HT-29 (cell line): ENCODE measurements at places on chromosomes 5 and 9.

- no peak for DNase-seq
Observed at GRCh38 chr5:65938256-65938655, 11.9 kb downstream of the ERBIN start.

DNA sequence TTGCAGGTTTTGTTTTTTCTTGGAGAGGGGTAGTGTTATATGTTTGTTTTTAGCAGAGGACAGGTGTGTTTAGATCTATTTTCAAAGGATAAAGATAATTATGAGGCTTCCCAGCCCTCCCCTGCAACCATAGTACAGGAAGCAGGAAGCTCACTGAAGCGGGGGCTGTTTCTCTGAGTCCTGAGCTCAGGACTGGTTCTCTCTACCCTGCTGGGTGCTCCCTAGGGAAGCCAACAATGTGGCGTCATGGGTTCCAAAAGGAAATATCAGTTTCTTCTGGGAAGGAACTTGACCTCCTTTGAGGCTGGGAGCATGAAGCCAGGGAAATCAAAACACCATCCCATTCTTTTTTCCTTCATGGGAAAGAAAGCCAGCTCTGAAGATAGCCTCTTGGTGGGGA lies 62.2 kb downstream of the RAD23B start:
- DNase-seq: no peak

DNA sequence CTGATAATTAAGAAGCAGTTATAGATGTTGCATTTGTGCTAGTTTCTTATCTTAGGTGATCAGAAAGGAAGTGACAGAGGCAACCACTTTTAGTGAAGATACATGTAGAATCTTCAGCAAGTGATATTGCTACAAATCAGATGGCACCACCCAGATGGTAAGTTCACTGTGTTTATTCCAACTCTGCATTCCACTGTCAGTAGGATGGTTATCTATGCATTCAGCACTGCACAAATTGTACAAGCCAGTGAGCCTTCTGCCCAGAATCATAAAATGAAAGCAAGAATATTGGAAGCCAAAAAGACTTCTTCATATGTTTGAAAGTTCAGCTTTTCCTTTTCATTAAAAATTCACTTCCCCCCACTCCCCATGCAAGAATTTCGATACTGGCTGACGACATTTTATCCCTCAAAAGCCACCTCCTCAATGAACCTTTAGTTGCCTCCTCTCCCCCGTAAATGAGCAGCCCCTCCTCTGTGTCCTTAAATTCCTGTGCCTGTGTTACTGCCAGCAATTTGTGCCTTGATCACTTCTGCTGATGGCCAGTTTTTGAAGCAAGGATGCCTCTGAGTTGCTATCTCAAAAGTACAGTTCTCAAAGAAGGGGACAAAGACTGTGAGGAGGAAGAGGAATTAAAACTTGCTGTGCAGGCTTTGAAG lies 91.6 kb downstream of the ZSWIM6 start:
- DNase-seq: no peak

GRCh38 chr5:119411361-119412278 lies 40.7 kb upstream of the HSD17B4 start:
- peak; percentile 92 for DNase-seq

- no peak for DNase-seq
Observed at GRCh38 chr5:106324356-106324755, 1346.4 kb downstream of the EFNA5 start.

- DNase-seq: no peak
Observed at GRCh38 chr5:134609232-134609851, 23.3 kb downstream of the SAR1B start.

DNA sequence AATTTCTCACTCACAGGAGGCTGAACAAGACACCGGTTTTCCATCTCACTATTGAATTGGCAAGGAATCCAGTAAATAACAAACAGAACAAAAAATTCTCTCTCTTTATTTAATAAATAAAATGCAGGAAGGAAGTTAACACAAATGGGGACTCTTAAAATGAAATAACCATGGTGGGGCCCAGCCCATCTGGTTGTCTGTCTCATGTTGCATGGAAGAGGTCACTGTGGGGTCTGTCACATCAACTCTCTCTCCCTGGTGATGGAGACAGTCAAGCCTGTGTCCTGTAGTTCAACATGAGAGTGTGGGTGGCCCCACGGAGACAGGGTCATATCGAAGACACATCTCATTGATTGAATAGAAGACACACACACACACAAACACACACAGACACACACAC lies 297.7 kb downstream of the IRX2 start:
- no peak for DNase-seq

GRCh38 chr9:121499177-121499426 lies 542 bp downstream of the GGTA1 start:
- no peak for DNase-seq

DNA sequence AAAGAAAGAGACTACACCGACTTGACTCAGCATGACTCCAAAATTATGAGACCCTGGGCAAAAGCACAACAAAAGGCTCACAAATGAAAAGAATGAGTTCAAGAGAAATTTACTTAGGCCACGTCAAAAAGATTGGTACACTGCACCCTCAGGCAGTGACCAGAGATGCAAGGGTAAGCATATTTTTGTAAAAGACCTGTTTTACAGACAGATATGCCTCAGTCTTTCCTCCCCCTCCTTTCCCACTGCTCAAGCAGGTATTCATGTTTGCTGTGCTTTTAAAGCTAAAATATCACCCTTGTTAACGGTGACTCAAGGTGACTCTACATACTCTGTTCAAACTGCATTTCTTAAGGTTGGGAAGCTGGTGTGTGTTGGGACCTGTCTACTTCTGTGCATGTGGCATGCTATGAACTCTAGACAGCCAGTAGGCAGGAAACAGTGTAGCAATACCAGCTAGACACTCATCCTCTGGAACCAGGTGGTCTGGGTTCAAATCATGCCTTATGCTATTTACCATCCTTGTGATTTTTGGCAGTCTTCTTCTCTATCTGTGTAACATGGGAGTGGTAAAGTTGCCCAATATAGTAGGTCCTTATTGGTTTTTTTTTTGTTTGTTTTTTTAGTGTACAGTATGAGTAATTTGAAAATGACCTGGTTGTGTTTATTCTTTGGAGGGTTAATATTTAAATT lies 98.7 kb downstream of the TLE4 start:
- DNase-seq: no peak

DNA sequence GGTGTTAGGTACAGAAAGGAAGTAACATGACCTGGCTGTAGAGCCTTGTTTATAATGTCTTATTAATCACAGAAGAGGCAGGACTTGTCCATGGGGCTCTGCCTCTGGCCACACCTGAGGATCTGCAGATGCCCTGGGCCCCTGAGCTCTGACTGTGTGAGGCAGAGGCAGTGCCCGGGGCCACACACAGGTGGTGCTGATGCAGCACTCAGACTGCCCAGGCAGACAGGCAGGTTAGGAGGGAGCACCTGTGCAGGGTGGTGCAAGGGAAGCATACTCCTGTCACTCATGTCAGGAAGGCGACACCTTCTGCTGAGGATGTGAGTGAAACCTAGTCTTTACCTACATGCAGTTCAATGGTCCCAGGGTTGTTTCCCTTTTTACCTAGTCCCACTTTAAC lies 88.7 kb downstream of the CFAP90 start:
- peak; percentile 47 for DNase-seq

DNA sequence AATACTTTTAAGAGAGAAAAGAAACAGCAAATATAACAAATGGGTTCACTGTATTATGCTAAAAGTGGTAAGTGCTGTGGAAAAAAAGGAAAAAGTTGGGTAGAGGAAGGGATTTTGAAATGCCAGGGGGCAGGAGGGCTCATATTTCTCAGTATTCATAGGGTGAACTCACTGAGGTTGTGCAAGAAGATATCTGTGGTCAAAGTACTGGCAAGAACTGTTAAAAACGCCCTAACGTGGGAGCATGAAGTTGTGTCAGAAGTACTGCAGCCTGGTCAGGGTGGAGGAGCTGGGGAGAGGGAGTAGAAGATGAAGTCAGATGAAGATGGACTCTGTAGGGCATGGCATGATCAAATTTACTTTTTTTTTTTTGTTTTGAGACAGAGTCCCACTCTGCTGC lies 31.2 kb upstream of the SLC28A3 start:
- no peak for DNase-seq

DNA sequence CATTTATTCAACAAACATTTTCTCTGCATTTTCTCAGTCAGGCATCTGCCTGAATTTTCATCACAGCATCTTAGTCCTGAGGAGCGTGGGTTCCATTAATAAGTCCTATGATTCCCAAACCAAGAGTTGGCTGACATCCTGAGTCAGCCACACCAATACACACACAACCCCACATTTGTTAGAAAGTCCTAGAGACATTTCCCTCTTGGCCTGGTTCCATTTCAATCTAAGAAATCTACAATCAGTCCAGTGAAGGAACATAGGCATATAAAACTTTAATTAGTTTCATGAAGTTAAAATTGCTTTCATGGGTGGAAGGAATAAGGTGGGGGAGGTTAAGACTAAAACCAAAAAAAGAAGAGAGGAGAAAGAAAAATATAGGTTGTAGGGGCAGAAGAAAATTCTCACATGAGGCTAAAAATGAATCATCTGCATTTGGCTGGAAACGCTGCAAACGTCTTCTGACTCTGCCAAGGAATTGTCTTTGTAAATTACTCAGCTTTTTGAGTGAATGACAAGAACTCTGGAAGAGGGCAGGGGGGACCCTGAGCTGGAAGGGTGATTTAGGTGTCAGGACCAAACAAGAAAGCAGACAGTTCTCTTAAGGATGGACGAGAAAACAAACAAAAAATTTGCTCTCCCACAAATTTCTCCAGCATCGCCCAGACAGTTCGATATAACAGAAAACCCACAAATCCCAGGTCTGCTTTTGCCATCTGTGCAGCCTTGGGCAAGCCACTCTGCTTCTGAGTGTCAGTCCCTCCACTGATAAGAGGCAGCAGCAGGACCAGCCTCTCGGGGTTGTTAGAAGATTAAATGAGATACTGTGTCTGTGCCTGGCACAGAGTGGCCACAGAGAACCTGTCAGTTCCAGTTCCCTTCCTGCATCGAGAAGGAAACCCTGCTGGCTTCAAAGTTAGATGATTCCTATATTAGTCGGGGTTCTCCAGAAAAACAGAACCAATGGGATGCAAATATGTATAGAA lies 289.7 kb downstream of the CDK5RAP2 start:
- no peak for DNase-seq

DNA sequence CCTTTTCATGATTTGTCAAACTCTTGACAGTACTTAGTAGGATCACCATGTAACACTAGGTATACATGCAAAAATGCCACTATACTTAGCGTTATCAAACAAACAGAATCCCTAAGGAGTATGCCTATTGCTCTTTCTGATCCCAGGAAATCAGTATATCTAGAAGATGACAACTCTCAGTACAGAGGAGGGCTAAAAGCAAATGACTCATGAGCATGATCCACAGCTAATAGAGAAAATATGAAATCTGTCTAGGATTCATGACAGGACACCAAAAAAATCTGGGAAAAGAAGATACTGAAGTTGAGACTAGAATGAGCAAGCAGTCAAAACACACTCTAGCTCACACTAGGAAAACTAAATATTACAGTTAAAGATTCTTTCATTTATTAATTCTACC lies 89.2 kb downstream of the RAPGEF6 start:
- DNase-seq: no peak

DNA sequence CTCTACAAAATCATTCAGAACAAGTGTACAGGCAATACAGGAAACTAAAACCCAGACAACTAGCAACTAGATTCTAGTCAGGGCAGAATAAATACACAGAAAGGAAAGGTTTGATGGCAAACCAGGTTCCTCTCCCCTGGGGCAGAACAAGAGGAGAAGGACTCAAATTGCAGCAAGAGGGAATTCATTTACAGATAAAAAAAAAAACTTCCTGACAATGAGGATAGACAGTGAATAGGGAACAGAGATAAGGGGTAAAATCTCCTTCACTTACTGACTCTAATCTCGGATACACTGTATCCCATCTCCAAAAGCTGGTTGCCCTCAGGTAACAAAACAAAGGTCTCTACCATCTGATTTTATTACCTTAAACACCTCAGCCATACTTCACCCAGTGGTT lies 244.0 kb downstream of the SEC61B start:
- no peak for DNase-seq
